SW480 (cell line): ENCODE measurements at places on chromosomes 16 and 17.

GRCh38 chr17:6240601-6241000 is 170.4 kb downstream of the WSCD1 start:
- no peak for DNase-seq

- peak; percentile 13 for DNase-seq
Observed at GRCh38 chr16:67883146-67883871, 1.4 kb upstream of the NRN1L start.

DNA sequence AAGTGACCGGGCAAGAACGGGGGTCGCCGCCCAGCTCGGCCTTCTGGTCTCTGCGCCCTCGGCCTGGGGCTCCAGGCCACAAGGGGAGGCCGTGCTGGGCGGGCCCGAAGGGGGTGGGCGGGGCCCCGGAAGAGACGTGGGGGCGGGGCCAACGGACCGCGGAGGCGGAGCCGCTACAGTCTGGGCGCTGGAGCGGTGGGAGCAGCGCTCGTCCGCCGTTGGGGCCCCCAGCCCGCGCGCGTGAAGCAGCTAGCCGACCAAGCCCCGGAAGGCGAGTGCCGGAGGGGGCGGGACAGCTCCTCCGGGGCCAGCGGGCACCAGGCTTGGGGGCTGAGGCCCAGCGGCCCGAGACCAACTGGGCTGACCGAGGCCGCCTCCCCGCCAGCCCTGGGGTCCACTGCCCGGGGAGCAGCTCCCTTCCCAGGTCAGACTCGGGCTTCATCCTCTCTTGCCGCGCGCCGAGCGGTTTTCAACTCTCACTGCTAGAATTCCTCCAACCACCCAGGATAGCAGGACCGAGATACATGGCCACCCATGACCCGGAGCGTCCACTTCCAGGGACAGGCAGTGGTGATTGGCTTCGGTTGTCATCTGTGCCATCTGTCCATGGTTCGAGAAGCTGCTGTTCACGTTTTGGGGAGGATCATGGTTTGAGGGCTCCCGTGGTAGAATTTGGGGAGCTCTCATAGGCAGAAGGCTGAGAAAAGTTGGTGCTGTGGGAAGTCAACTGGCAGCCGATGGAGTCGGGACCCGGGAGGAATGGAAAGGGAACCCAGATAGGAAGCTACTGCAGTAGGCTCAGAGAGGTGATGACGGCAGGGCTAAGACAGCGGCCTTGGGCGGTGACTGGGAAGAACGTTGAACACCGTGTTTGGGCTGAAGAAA is 44.6 kb upstream of the LCMT1 start:
- peak; percentile 48 for DNase-seq

DNA sequence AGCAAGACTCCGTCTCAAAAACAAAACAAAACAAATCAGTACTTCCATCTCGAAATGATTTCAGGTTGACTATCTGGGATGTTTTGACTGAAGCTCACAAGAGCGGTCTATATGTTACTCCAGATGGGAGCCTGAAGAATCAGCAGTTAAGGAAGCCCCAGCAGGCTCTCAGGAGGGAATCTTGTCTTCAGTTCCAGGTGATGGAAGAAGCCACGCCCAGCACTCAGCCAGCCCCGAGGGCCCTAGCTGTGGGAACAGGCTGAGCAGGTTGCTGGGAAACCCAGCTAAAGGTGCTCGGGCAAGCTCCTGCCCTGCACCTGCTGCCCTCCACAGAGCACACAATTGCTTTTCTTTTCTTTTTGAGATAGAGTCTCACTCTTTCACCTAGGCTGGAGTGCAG is 32.4 kb downstream of the WIPI1 start:
- no peak for DNase-seq

- no peak for DNase-seq
Observed at GRCh38 chr16:62965831-62966230, 929.6 kb upstream of the CDH8 start.

- DNase-seq: no peak
Observed at GRCh38 chr17:69749911-69750310, 325.1 kb upstream of the KCNJ16 start.

DNA sequence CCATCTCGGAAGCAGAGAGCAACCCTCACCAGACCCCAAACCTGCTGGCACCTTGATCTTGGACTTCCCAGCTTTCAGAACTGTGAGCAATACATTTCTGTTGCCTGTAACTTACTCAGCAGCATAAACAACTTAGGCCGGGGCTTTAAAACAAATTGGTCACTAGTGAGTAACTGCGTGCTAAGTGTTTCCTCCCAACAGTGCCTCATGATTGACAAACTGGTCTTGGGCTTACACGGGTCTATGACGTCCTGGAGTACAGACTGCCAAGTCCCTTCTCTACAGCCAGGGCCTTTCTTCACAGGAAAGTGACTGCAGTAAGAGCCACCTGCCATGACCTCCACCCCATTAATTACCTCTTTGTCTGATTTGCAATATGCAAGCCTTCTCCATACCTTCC is 136.7 kb downstream of the XYLT1 start:
- no peak for DNase-seq
